Activated T-cell treated with anti-CD3 and anti-CD28 coated beads for 24 hours (primary cell): ENCODE measurements at places on chromosomes 5 and 9.

DNA sequence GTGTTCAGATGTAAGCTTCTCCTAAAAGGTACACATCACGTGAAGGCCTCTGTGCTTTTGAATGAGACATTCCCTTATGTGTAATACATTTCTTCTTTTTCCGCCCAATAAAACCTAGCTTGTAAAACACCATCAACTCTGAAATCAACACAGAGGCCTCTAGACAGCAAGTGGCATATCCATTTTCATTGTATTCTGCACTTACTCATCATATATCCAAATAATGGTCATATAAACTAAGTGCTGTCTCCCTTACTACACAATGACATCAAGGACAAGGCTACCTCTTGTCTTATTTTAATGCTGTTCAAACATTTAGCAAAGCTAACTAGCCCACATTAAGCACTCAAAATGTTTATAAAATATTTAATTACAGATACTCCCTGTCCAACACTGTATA lies 108.5 kb downstream of the ELAVL2 start:
- DNase-seq: no peak

GRCh38 chr9:86340356-86341006 lies 13.7 kb downstream of the TUT7 start:
- no peak for DNase-seq

GRCh38 chr9:107723015-107723414 lies 233.4 kb upstream of the KLF4 start:
- DNase-seq: no peak

- no peak for DNase-seq
These were observed 31.6 kb downstream of the B4GALT1 start for GRCh38 chr9:33135470-33135958.

- DNase-seq: no peak
These were observed 38.7 kb downstream of the JAKMIP2 start for GRCh38 chr5:147743678-147744374.

DNA sequence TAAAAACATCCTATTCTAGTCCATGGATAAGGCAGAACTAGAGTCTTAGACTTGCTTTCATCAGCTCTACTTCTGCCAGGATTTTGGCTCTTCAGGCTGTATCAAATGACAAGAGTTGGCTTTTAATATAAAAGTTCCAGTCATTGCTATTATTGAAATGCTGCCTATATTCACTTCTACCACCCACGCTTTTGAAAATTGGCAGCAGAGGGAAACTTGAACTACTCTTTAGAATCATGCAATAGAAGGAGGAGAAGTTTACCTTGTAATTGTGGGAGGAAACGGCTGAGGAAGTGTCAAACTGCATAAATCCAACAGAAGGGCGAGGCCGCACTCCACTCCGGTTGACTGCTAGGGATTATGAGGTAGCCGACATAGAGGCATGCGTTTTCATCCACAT lies 122.6 kb upstream of the BASP1 start:
- DNase-seq: no peak

- no peak for DNase-seq
These were observed 127.0 kb upstream of the GDNF start for GRCh38 chr5:37966871-37967270.

DNA sequence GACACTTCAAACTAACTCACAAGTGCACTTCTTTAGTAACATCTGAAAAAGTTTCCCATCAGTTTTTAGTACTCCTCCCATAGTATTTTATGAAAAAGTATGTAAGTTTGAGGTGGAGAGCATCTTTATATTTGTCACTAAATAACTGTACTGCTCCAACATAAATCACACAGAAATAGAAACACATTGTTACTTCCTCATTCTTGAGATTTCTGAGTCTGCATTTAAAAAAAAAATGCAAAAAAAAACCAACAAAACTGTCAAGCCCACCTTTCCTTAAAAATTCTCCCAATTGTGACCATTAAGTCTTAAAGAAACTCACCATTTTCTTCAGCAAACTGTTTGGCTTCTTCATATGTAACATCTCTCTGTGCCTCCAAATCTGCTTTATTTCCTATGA lies 18.7 kb downstream of the RAB14 start:
- DNase-seq: no peak

DNA sequence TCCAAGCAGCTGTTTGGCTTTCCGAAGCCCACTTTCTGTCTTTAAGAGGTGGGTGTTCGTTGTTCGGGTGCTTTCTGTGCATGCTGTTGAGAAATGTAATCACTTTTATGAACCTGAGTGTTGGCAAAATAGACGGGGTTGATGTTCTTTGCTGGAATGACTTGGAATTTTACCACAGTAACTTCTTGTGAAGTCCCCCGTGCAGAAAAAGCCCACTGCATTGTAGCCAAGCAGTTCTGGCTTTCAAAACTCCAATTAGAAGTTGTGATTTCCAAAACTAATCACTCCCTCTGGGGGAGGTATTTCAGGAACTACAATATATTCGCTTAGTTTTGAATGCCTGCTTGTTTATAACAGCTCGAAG lies 111.1 kb downstream of the PAM start:
- no peak for DNase-seq
